ENCODE measurements at places on chromosomes 3 and 15. TPM values are rescaled to one million over a fixed set of nuclear protein-coding genes. Genes with fewer than 3 reads are reported as not detected.
A peak's percentile ranks its signal among the peaks of the same experiment; 100 is the strongest.

- H3K4me3 ChIP-seq: no peak overlapping the region
- no peaks in the 10 kb centered on the region for H3K27me3 ChIP-seq
- no peak overlapping the region for H3K27ac ChIP-seq
- DNase-seq: peak; percentile 23
- no peaks in the 10 kb centered on the region for H3K36me3 ChIP-seq
Observed at GRCh38 chr3:46731795-46732194, 14.1 kb upstream of the PRSS50 start.

DNA sequence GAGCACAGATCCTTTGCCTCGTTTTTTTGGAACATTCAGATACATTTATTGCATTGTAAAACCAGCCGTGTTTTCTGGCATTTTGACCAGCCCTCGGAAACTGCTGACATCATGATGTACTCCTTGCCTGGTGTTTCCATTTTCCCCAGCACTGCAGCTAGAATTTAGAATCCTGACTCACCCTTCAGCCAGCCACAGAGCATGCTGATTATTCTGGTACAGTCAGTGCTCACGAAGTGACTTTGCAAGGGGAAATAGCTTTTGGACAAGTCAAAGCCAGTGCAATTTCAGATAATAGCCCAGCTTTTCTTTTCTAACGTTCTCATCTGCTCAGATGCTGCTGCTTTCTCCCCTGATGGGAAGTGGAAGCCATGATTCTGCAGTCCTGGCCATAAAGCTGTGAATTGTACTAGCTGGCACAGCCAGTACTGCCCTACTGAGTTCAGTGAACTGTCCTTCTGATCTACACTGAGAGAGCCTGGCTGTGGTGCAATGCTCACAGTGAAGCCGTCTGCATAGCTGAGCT, 12.1 kb upstream of the CNBP start:
- H3K4me3 ChIP-seq: no peak overlapping the region
- no peaks in the 10 kb centered on the region for H3K4me1 ChIP-seq
- H3K27ac ChIP-seq: no peak overlapping the region
- H3K36me3 ChIP-seq: no peaks in the 10 kb centered on the region

DNA sequence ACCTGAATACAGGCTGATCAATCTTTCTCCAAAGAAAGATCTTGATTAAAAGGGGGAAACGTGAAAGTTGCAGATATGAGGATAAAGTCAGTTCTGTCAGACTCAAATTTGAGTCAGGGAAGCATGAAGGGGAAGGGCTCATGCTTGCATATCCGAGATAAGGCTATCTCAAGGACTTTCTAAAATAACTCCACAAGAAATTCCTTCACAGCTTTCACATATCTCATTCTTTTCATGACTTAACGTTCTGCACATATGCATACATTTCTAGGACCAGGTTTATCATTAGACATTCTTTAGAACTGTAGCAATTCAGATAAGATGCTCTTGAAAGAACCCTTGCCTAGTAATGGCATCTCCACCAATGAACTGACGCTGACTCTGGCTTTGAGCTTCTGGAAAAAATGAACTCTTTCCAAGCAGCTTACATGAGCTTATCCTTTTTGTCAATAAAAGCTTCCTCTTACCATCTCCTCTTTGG, 15.9 kb downstream of the SH3GL3 start:
- H3K27ac ChIP-seq: no peak overlapping the region
- no peaks in the 10 kb centered on the region for H3K4me1 ChIP-seq
- H3K4me3 ChIP-seq: no peak overlapping the region
- no peak for DNase-seq
- H3K27me3 ChIP-seq: no peaks in the 10 kb centered on the region
- no peaks in the 10 kb centered on the region for H3K36me3 ChIP-seq

Gene NTRK3
- not detected for total RNA-seq

Gene KCNMB3
- 1.7 TPM for total RNA-seq

Gene GASK1A
- 0.18 TPM for total RNA-seq

DNA sequence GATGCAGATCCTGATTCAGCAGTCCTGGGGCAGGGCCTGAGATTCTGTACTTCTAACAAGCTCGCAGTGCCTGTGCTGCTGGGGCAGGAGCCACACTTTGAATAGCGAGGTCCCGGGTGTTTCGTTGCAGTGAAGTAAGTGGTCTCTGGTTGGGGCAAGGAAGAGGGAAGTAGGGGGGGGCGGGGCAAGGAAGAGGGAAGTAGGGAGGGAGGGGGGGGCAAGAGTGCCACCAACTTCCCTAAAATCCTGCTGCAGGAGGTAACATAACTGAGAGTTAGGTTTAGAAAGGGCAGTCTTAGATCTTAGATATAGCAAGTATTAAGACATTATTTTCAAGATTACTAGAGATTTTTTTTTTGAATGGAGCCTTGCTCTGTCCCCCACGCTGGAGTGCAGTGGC, 35.5 kb downstream of the CRTAP start:
- H3K4me1 ChIP-seq: no peaks in the 10 kb centered on the region
- H3K27ac ChIP-seq: no peak overlapping the region
- DNase-seq: no peak
- no peaks in the 10 kb centered on the region for H3K27me3 ChIP-seq
- H3K36me3 ChIP-seq: no peaks in the 10 kb centered on the region
- H3K4me3 ChIP-seq: no peak overlapping the region

Gene KNG1
- total RNA-seq: 0.21 TPM

Gene TRH
- not detected for total RNA-seq

- H3K36me3 ChIP-seq: no peaks in the 10 kb centered on the region
- no peak overlapping the region for H3K27ac ChIP-seq
- H3K27me3 ChIP-seq: no peaks in the 10 kb centered on the region
- no peak for DNase-seq
- H3K4me1 ChIP-seq: no peaks in the 10 kb centered on the region
Observed at GRCh38 chr3:63251499-63251898, 26.6 kb upstream of the SYNPR start.

DNA sequence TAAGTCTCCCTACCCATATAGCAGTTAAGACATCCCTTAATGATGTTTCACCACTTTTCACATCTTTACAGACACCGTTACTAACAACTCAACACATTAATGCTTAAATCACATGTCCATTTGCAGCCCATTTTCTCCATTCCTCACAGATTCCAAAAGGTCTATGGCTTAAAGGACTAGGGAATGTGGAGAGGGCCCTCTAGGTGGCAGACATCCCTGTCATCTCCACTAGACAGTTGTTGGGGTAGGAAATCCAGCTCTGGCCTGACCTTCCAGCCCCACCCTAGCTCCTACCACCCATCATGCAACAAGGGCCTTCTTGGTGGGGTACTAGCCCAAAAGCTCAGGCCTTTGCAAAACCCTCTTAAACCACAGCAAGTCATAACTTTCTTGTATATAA, 25.2 kb downstream of the CPEB1 start:
- no peak overlapping the region for H3K4me3 ChIP-seq
- H3K4me1 ChIP-seq: no peaks in the 10 kb centered on the region
- H3K27ac ChIP-seq: no peak overlapping the region
- no peaks in the 10 kb centered on the region for H3K36me3 ChIP-seq

- peaks cover 2% of the 10 kb centered on the region for H3K36me3 ChIP-seq
- H3K4me1 ChIP-seq: peaks cover 28% of the 10 kb centered on the region
- DNase-seq: no peak
- no peak overlapping the region for H3K4me3 ChIP-seq
- H3K27me3 ChIP-seq: no peaks in the 10 kb centered on the region
- H3K27ac ChIP-seq: no peak overlapping the region
Observed at GRCh38 chr3:196235452-196236122, 19.3 kb downstream of the SLC51A start.

GRCh38 chr3:21067031-21067813, 683.8 kb downstream of the ZNF385D start:
- H3K27ac ChIP-seq: no peak overlapping the region
- no peaks in the 10 kb centered on the region for H3K27me3 ChIP-seq
- no peak for DNase-seq
- no peaks in the 10 kb centered on the region for H3K4me1 ChIP-seq

DNA sequence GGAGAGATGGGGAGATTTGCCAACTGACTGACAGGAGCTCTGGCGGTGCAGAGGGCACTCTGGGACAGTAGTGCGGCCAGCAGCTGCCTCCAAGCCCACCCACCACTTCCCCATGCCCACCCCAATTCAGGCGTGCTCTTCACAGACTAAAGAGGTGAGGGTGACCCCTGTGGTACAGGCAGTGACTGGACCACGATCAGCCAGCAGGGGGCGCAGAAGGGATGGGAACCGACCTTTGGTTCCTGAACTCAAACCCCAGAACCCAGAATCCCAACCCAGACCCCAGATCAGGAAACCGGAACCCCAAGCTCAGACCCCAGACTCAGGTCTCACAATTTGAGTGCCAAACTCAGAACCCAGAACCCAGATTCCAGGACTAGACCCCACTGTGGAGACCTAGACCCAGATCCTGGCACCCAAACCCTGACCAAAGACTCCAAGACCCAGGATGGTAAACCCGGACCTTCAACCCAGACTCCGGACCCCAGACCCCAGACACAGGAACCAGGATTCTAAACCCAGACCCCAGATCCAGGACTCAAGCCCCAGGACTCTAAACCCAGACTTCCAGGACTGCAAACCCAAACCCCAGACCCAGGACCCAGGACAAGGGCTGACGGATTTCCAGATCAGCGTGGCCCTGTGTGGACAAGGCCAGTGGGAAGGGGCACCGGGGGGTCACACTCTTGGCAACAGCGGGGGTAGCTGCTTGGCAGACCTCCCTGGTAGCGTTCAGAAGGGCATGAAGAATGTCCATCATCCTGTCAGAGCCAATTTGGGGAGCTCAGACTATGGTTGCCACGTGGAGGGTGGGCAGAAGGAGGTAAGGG, 3.7 kb upstream of the MYL3 start:
- no peak for DNase-seq
- no peak overlapping the region for H3K27ac ChIP-seq
- H3K4me3 ChIP-seq: no peak overlapping the region
- no peaks in the 10 kb centered on the region for H3K4me1 ChIP-seq
- H3K27me3 ChIP-seq: no peaks in the 10 kb centered on the region

GRCh38 chr3:161927131-161927530, 430.5 kb downstream of the OTOL1 start:
- no peaks in the 10 kb centered on the region for H3K4me1 ChIP-seq
- H3K27me3 ChIP-seq: no peaks in the 10 kb centered on the region
- no peak overlapping the region for H3K4me3 ChIP-seq
- no peaks in the 10 kb centered on the region for H3K36me3 ChIP-seq
- H3K27ac ChIP-seq: no peak overlapping the region

Gene CACNA2D3
- not detected for total RNA-seq

DNA sequence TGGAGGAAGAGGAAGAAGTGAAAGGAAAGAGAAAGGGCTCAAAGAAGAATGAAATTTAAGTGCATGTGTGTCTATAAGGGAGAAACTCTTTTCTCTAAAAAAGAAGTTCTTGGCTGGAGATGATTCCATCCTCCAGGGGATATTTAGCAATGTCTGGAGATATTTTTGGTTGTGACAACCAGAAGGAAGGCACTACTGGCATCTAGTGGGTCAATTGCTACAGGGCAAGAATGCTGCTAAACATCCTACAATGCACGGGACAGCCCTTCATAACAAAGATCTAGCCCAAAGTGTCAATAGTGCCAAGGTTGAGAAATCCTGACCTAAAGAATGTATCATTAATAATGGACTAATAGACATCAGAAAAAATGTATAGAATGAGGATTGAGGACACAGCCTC, 57.4 kb upstream of the ST3GAL6 start:
- H3K36me3 ChIP-seq: no peaks in the 10 kb centered on the region
- H3K27me3 ChIP-seq: no peaks in the 10 kb centered on the region
- no peak for DNase-seq
- H3K4me3 ChIP-seq: no peak overlapping the region

Gene LIPH
- total RNA-seq: 8.8 TPM

DNA sequence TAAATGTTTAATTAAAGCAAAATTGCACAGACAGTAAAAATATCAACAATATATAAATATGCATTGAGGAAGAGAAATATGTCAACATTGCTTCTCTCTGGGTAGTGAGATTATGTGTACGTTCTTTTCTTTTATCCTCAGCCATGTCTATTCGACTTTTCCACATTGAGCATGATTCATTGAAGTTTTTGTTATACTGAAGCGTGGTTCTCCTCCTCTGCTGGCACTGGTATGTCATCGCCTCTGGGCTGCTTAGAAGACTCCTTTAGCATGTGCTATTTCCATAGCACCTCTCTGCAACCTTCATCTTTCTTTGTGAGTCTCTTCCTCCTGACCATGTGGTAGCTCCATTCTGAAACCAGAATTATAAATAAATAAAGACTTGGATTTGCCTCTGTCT, 65.8 kb upstream of the AKAP13 start:
- no peak overlapping the region for H3K4me3 ChIP-seq
- no peak overlapping the region for H3K27ac ChIP-seq
- peaks cover 43% of the 10 kb centered on the region for H3K4me1 ChIP-seq
- no peaks in the 10 kb centered on the region for H3K27me3 ChIP-seq
- no peak for DNase-seq
- no peaks in the 10 kb centered on the region for H3K36me3 ChIP-seq

Gene GUCA1C
- not detected for total RNA-seq

DNA sequence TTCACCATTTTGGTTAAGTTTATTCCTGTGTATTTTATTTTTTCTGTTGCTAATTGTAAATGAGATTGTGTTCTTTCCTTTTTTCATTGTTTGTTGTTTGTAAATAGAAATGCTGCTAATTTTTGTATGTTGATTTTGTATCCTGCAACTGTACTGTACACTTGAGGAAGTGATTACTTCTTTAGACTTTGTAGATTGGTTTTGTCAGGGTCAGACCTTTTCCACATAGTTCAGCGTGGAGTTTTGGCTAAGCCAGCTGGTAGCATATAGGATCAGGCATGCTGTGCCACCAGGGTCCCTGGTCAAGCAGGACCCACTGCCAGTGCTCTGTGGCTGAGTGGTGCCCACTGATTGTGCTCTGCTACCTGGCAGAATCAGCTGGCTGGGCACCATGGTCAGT, 80.1 kb downstream of the CD200 start:
- no peaks in the 10 kb centered on the region for H3K4me1 ChIP-seq
- DNase-seq: no peak
- H3K27ac ChIP-seq: no peak overlapping the region
- H3K27me3 ChIP-seq: no peaks in the 10 kb centered on the region
- no peaks in the 10 kb centered on the region for H3K36me3 ChIP-seq

DNA sequence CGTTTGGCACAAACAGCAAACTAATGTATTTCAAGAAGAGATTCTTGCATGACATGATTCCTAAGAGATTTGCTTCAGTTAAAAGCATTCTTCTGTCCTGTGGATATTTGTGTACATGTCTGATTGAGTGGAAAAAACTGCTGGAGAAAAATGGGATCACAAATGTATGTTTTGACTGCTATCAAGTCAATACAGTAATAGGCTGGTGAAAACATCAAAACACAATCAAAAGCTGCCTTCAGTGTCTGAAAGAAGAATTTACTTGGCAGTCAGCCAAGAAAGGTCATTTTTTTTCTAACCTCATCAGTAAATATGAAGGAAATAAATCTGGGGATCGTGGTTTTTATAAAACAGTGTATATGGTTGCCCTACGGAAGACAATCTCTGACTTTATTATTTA, 1214.8 kb downstream of the NSUN3 start:
- DNase-seq: no peak
- H3K27me3 ChIP-seq: no peaks in the 10 kb centered on the region
- no peaks in the 10 kb centered on the region for H3K4me1 ChIP-seq
- H3K4me3 ChIP-seq: no peak overlapping the region
- H3K36me3 ChIP-seq: no peaks in the 10 kb centered on the region
- H3K27ac ChIP-seq: no peak overlapping the region

GRCh38 chr15:78810003-78810361, 1.3 kb downstream of the ADAMTS7 start:
- DNase-seq: no peak
- no peak overlapping the region for H3K4me3 ChIP-seq
- peaks cover 7% of the 10 kb centered on the region for H3K4me1 ChIP-seq
- no peak overlapping the region for H3K27ac ChIP-seq
- no peaks in the 10 kb centered on the region for H3K36me3 ChIP-seq

- no peaks in the 10 kb centered on the region for H3K36me3 ChIP-seq
- H3K27me3 ChIP-seq: no peaks in the 10 kb centered on the region
- H3K4me1 ChIP-seq: no peaks in the 10 kb centered on the region
- H3K27ac ChIP-seq: peak overlapping the region; percentile 100
- DNase-seq: no peak
- H3K4me3 ChIP-seq: peak overlapping the region; percentile 67
Observed at GRCh38 chr15:92811148-92811913, 88.8 kb upstream of the CHD2 start.

Data from GM12878 (cell line).